ENCODE measurements at places on chromosomes 5 and 9.

DNA sequence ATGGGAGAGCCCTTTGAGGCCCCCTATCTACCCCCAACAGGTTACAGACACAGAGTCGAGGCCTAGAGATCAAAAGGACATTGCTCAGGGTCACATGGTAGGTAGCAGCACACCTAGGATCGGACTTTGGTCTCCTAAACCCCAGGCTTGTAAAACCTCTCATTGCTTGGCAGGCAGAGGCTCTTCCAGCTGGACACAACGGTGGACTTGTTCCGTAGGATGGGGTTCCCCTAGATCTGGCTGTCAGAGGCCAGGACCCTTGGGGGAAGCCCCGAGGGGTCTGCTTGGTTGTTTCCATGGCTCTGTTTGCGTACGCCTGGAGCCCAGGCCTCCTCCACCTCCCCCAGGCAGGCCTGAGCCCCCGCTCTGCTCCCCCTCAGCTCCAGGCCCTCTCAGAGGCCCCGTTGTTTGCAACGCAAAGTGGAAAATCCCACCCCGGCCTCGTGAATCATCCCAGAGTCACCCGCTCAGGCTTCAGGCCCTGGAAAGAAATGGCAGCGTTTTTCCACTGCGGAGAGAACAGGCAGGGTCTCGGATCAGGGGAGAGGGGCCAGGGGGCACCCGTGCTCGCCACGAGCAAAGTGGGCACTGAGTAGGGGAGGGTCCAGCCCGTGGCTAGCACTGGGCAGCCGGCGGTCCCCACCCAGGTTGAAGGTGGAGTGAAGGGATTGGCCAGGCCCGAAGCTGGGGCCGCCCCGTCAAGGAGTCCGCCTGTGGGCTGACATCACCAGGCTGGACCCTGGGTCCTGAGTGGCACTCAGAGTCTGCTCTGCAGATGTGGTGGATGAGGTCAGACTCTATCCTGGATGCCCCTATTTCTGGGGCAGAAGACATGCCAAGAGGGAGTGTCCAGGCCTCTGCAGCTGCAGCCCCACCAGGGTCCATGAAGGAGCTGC, 19.8 kb downstream of the COL27A1 start:
- DNase-seq = no peak

GRCh38 chr5:123176224-123176937, 87.3 kb downstream of the PRDM6 start:
- no peak for DNase-seq

DNA sequence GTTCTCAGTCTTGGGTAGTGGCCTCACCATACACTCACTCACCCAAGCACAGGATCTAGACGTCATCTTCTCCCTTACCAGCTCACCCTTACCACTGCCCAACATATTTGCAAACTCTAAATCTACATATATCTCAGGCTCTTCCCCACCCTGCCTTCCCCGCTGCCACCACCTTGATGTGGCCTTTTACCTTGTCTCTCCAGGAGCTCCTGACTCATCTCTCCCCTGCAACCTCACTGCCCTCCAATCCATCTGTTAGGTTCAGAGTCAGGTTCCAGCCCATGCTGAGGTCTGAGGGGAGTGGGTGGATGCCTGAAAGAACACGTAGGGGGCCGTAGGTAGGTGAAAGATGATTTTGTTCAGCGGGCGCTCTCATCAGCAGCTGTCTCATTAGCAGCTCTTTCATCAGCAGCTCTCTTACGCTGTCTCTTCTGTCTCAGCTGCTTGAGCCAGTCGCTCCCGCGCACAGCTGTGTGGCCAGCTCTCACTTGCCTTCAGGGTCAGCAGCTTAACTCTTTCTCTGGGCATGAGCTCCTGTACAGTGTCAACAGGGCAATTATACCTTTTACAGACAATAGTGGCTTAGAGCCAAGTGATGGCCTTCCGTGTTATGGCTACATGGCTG, 23.1 kb upstream of the CKMT2 start:
- DNase-seq = no peak

DNA sequence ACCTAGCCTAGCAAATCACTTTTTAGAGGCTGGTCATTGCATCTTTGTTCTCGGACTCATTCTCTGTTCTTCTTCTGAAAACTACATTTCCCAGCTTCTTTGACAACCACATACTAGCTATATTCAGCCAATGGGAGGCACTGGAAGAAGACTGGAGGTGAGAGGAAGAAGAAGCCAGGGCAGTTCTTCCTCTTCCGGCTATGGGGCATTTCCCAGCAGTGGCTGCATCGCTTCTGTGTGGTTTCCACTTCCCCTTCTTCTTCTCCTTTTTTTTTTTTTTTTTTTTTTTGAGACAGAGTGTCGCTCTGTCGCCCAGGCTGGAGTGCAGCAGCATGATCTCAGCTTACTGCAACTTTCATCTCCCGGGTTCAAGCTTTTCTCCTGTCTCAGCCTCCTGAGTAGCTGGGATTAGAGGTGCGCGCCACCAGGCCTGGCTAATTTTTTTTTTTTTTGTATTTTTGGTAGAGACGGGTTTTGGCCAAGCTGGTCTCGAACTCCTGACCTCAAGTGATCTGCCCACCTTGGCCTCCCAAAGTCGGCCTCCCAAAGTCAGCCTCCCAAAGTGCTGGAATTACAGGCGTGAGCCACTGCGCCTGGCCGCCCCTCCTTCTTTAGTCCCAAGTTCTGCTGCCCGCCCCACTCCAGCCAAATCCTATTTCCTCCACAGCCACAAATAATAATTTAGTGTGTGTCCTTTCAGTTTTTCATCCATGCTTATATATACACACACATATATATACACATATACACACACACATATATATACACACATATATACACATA, 6.9 kb upstream of the UBAP1 start:
- DNase-seq = peak; percentile 89

GRCh38 chr5:171647043-171647903, 138.3 kb upstream of the SMIM23 start:
- no peak for DNase-seq

DNA sequence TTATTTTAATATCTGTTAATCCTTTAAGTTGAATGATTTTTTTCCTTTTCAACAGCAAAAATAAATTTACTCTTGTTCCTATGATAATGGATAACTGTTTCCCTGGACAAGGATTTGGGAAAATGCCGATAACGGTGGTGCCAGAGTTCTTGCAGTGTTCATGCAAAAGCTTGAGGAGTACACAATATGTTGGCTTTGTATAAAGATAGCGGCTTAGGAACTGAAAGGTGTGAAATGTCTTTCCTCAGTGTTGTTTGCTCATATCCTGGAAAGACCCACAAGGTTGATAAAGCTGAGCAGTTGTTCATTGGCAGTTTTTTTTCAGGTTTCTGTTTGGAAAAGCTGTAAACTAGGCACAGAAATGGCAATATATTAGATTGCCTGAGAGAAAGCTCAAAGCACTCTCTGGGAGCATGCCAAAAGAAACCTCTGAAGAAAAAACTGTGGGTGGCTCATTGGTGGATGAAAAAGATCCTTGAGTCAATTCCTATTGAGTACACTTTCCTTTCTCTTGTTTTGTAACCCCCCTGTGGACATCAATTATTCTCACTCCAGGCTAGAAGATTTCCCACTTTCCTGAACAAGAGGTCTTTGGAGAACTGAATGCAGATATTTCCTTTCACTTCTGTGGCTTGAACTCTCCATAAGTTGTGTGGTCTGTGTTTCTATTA, 117.2 kb upstream of the RGMB start:
- no peak for DNase-seq

DNA sequence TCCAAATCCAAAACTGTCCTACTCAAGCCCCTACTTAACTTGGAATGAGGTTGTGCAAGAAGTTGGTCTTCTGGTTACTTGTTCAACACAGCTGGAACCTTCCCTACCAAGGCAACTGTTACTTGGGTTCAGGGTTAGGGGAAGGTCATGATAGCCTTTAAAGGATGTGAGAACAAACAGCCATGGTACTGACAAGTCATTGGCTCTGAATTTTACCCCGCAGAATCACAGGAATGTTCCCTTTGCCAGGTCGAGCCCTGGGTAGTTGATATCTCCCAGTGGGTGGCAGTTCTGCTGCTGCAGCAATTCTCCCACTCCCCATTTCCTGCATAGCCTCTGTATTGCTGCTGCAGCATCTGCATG, 396.1 kb upstream of the MPDZ start:
- no peak for DNase-seq

GRCh38 chr9:792331-793260, 48.9 kb upstream of the DMRT1 start:
- no peak for DNase-seq

DNA sequence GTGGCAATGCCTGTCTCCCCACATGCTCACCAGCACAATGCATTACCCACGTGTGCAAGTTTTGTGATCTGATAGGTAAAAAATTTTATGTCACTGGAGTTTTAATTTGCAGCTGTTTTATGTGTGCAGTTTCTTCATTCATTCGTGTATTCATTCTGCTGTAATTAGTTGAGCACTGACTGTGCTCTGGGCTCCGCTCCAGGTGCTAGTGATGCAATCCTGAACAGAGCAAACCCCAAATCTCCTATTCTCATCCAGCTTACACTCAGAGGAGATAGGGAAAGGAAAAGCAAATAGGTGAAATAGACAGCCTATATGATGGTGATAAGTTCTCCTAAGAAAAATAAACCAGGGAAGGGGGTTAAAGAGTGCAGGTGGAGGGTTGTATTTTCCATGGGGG, 148.4 kb downstream of the TENT4A start:
- no peak for DNase-seq

DNA sequence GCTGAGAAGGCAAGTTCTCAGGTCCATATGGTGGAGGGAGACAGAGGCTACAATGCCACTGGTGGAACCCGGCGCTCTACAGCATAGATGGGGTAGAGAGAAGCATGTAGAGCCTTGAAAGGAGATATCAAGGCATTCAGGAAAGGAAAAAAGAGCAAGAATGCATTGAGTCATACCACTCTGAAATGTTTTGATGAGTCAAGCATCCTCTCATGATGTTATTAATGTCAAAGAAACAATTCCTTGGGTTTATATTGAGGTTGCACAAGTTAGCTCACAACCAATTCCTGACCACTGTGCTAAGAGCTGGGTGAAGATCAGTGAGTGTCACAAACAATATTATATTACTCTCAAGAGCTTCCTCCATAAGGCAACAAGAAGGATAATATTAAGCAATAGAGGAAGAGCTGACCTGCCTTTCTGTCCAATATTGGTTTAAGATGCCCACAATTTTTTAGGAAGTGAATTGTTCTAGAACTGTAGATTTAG, 178.0 kb downstream of the RFK start:
- DNase-seq = no peak

GRCh38 chr9:127165116-127165515, 42.7 kb upstream of the ANGPTL2 start:
- no peak for DNase-seq

GRCh38 chr9:124733964-124734740, 37.0 kb downstream of the NR6A1 start:
- DNase-seq = no peak

- DNase-seq = no peak
Measured at GRCh38 chr5:58064801-58065200, 395.1 kb downstream of the PLK2 start.

- no peak for DNase-seq
Measured at GRCh38 chr5:91727463-91727862, 344.3 kb upstream of the ARRDC3 start.

GRCh38 chr5:31854181-31855133, 215.5 kb downstream of the PDZD2 start:
- no peak for DNase-seq

DNA sequence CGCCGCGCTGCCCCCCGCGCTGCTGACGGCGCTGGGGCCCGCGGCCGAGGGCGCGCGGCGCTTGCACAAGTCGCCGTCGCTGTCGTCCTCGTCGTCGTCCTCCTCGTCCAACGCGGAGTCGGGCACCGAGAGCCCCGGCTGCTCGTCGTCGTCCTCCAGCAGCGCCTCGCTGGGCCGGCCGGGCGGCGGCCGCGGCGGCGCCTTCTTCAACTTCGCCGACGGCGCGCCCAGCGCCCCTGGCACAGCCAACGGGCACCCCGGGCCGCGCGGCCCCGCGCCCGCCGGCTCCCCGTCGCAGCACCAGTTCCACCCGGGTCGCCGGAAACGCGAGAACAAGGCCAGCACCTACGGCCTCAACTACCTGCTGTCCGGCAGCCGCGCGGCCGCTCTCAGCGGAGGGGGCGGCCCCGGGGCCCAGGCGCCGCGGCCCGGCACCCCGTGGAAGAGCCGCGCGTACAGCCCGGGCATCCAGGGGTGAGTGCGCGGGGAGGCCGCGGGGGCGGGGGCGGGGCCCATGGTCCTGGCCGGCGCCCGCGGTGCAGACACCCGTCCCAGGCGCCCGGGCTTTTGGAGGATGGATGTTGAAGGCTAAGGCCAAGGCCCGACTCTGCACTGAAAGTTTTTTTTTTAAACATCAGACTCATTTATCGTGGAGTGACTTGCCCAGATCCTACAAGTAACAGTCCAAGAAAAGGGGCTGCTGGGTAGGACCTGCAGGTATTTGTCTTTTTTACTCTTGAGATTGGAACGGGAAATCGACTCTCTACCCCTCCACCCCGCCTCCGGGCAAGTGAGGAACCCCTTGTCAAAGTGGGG, 1.2 kb downstream of the TENT4A start:
- DNase-seq = peak; percentile 19

DNA sequence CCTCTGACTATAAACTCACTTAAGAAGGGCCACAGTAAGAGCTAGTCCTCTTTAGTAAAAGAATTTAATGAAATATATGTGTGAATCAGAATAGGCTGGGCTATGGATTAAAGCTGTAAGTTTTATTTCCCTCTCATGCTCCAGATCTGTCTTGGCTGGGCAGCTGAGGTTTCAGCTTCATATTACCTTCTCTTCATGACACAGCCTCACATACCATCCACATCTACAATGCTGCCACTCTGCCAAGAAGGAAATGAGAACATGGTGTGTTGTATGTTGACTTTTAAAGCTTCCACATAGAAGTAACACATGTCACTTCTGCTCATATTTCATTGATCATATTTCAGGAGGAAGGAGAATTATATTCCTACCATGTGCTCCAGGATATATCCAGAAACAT, 776.0 kb upstream of the ACO1 start:
- DNase-seq = no peak

GRCh38 chr5:157108976-157109375, at the start of gene HAVCR2:
Gene HAVCR2 (minus strand): TSS chr5:157109044. CDS start chr5:157108983, 61 bp downstream.
- peak; percentile 61 for DNase-seq

GRCh38 chr9:90903766-90904424, 102.3 kb downstream of the SYK start:
- DNase-seq = no peak
